ENCODE measurements at places on chromosomes 13 and 19.
A peak's percentile ranks its signal among the peaks of the same experiment; 100 is the strongest.

GRCh38 chr13:69619651-69620050, 488.0 kb upstream of the ATXN8OS start:
- no peak for DNase-seq

- DNase-seq, result no peak
Measured at GRCh38 chr19:17722655-17723240, 3.5 kb downstream of the MAP1S start.

DNA sequence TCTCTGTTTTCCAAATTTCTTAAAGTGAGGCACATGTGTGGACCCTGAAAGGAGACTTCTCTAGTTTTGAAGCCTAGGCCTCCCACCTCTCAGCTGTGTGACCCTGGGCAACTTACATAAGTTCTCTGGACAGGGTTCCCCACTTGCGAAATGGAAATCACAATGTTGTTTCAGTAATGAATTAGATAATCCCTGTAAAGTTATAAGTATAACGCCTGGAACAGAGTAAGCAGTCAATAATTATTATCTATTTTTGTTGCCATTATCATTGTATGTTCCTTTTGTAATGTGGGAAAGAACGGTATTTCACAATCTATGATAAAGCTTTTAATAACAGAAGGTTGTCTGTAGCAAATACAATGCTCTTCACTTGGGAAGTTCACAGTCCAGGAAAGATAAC, 437.3 kb upstream of the ZNF507 start:
- no peak for DNase-seq

DNA sequence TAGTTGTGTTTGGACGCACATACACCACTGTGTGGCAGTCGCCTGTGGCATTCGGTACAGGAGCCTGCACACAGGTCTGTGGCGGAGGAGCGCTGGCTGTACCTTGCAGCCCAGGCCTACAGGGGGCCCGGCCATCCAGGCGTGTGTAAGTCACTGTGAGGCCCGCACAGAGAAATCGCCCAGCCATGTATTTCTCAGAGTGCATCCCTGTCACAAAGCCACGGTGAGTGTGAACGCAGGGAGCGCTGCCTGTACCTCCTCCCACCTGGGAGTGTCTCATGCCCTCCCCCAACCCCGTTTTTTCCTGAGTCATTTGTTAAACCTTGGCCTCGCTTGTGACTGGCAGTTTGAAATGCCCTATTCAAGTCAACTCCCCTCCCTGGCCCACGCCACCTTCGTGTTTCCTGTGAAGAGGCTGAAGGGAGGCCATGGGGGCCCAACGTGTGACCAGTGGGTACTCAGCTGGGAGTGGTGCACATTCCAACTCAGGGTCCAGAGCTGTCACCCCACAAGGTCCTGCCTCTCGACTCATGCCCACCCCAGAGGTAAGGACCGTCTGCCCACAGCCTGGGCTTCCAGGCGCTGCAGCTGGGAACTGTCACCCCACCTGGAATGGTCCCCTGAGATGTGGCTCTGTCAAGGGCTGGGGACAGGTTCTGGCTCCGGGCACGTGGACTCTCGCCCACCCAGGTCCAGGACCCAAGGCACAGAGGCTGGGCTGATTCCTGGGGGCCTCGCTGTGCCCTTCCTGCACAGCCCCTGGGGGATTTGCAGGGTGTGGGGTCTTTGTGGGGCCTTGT, 11.6 kb upstream of the RASA3 start:
- DNase-seq, result peak; percentile 94

GRCh38 chr19:8403820-8404109, 9.3 kb upstream of the MARCHF2 start:
- DNase-seq, result no peak

DNA sequence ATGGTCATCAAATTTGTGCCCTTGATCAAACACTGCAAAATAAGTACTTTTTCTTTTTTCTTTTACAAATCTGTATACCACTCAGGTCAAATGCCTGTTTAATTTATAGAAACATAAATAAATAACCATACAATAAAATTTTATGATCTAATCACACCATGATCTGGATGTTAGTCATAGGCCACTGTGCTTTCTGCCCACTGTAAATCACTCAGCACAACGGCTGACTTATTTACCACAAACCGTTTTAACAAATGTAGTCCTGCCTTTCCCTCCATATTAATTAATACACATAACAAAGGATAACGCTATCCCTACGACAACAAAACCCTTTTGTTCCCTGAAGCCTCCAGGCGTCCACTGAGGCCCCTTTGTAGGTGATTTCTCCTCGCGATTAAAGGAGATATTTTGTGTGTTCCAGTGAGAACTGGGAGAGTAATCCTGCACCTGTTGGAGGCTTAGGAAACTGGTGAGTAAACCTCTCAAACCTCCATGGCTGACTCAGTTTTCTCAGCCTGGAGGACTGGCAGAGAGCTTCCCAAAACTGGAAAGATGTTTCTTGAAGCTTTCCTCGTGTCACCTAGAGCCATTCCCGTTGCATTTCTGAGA, 477.1 kb upstream of the SGCG start:
- no peak for DNase-seq

GRCh38 chr13:57638186-57638890, 6.8 kb downstream of the PCDH17 start:
- no peak for DNase-seq

- no peak for DNase-seq
Measured at GRCh38 chr13:108005231-108005630, 210.1 kb downstream of the LIG4 start.

- no peak for DNase-seq
Measured at GRCh38 chr19:29031216-29031615, 181.7 kb downstream of the UQCRFS1 start.
